Kidney (tissue), 22 donors: ENCODE measurements at places on chromosomes 7 and 10.
A peak's percentile ranks its signal among the peaks of the same experiment; 100 is the strongest.

GRCh38 chr7:158108646-158109293, 478.9 kb downstream of the PTPRN2 start:
- DNase-seq: no peak

- no peak for DNase-seq
These were observed 36.1 kb downstream of the SORBS1 start for GRCh38 chr10:95525033-95525418.

DNA sequence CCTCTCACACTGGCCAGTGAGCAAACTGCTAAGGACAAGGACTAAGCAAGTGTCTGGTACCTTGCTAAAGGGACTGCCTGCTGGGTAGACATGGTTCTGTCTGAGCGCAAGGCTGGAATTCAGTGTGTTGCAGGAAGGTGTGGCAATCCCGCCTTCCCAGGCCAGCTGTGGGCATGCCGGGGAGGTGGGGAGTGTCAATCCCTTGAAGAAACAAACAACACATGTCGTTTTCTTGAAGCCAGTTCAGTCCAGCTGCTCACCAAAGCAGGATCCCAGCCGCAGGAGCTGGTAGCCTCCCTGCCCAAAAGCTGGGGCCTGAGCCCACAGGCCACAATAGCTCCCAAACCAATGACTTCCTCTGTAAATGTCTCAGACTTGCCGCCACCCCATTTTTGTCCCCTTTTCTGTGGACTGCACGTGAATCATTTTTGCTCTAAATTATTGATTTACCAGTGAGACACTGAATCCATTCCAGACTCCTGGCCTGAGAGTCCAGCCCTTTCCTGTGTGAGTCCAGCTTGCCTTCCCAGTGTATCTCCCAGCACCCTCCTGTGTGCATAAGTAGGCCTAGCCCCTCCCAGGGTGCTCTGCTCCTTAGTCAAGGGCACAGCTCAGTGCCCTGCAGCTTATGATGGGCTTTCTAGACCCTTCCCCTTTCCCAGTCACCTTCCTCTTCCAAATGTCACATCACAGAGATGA, 166.8 kb downstream of the RGS10 start:
- peak; percentile 77 for DNase-seq

DNA sequence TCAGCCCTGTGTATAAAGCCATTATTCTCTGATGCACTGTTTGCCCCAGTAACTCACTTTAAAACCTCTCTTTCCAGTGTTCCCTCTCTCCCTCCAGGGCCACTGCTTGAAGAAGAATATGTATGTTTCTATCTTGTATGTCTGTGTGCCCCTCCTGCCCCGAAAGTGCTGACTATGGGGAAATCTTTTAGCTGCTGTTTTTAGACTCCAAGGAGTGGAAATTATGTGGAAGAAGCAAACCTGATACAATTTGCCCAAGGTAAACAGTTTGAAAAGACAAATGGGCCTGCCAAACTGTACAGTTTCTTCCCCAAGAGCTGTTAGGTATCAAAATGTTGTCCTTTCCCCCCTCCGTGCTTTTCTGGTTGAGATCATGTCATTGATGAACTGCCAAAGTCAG, 3.4 kb downstream of the ADRA2A start:
- no peak for DNase-seq

- no peak for DNase-seq
These were observed 316.6 kb downstream of the KCNMA1 start for GRCh38 chr10:77320971-77321471.

- no peak for DNase-seq
These were observed 313.1 kb downstream of the PLXNA4 start for GRCh38 chr7:132263151-132263550.

- no peak for DNase-seq
These were observed 10.1 kb downstream of the CNOT4 start for GRCh38 chr7:135499818-135500217.

DNA sequence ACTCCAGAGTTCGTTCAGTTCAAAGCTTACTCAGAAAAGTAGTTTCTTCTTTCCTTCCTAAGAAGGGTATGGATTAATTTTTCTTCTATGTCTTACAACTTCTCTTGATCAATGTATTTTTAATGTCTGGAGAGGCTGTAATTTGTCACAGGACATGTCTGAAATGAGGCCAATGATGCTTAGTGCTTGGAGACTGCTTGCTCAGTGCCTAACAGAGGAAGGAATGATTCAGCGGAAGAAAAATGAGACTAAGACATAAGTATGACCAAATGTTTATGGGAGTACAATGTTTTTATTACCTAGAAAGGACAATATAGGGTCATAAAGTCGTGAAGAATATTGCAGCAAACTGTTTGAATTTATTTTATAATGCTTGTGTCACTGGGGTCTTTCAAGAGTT, 43.3 kb downstream of the GPR37 start:
- DNase-seq: no peak

DNA sequence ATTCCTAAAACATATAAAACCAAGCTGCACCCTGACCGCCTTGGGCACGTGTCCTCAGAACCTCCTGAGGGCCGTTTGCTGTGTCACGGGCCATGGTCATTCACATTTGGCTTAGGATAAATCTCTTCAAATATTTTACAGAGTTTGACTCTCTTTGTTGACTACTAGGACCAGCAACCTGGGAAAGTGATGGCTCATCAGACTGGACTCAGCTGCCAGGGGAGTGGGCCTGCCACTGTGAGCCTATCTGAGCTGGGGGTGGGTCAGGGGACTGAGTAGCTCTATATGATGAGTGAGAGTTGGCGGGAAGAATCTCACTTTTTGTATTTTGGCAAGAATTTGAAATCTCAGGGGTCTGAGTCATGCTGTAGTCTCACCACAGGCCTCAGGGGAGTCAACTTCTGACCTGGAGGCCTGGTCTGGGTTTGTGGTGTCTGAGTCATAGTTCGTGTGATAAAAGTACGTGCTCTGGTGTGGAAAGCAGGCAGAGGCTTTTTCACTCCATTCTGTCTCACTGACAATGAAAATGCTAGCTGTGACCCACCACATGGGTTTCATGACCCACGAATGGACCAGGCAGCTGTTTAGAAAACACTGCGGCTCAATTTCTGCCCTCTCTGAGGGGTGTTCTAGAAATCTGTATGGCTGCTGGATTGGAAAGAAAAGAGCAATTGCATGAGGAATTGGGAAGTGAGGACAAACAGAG, 4.2 kb upstream of the UPP1 start:
- no peak for DNase-seq

DNA sequence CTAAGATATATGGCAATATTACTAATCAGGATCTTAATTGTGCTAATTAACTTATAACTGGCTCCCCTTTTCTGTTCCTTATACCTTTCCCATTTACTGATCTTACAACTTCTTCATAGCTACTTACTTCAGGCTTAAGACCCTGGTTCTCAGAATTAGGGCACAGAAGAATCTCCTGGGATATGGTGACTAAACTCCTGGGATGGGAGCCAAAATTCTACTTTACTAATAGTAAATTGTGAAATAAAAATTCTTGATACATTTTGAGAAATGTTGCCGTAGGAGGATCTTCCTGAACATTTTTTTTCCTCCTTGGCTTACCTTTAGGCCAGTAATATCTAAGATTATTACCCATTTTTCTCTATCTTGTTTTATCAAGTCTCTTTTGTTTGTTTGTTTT, 309.5 kb downstream of the ATRNL1 start:
- DNase-seq: no peak

- DNase-seq: peak; percentile 74
These were observed at the start of gene VWDE for GRCh38 chr7:12403287-12404181. TSS of gene VWDE (minus strand) at chr7:12403865. CDS start at chr7:12403716, 149 bp downstream.

GRCh38 chr7:17530741-17531421, 232.4 kb downstream of the AHR start:
- no peak for DNase-seq

- DNase-seq: no peak
These were observed 69.0 kb downstream of the CREB3L2 start for GRCh38 chr7:137932881-137933269.

- no peak for DNase-seq
These were observed at the start of gene AKR1C4 for GRCh38 chr10:5196702-5197113. TSS of gene AKR1C4 (plus strand) at chr10:5196837. CDS start at chr10:5196868, 31 bp downstream.

DNA sequence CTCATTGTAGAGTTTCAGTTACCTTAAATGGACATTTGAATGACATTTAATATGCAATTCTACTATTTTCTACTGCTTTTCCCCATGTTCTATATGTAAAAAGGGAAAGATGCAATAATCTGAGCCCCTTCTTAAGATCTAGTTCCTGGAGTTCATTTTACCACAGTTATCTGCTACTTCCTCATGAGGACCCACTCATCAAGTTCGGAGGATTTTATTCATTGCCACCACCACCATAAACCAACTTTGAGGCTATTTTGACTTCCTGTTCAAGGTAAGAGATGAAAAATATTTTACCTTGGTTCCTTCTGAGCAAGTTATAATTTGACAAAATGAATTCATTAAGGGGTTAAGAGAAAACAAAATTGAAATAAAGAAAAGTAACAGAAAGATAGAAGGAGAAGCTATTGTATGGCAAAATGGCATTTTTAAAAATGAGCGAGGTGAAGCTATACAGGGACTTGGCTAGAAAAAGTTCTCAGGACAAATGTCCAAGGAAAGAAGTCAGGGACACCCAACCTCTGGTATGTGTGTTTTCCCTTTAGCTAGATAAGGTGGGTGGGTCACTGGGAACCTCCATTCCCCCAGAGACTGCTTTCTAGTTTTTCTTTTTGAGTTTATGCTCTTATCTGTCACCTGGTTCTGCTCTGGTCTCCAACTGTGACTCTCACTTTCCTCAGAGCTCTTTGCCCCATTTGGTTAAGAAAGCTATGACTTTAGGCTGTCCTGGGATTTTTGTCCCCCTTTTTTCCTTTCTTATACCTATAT, 14.9 kb upstream of the FAM3C start:
- DNase-seq: no peak

DNA sequence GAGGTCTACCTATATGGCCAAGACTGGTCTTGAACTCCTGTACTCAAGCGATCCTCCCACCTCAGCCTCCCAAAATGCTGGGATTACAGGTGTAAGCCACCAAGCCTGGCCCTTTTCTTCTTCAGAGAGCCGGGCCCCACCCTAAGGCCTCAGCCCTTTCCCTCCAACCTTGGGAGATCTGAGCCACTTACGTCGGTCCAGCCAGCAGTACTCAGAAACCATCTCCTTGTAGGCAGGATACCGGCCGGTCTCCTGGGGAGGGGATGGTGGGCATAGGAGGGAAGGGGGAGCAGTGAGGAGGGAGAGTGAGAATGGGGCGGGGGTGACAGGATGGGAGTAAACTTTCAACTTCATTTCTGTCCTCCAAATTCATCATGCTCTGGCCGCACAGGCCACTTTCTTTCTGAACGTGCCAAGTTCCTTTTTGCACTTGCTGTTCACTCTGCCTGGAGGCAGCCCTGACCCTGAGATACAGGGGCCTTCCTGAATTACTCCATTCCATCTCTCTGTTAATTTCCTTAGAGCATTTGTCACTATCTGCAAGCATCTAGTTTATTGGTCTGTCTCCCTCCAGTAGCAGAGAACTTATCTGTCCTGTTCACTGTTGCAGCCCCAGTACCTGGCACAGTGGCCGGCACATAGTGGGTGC, 10.4 kb downstream of the PDZD7 start:
- no peak for DNase-seq

DNA sequence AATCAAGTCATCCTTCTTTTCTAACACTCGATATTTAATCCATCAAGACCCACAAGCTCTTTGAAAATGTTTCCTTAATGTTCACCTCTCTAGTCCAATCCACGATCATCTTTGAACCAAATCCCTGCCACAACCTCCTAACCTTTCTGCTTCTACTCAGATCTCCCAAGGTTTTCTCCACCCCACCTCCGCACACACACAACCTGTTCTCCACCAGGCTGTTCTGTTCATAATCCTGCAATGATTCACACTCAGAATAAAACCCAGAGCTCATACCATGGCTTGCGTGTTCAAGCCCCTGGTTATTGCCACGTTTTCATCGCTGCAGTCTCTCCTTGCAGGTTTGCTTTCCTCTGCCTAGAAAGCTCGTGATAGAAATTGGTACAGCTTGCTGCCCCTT, 53.8 kb upstream of the BAMBI start:
- no peak for DNase-seq

DNA sequence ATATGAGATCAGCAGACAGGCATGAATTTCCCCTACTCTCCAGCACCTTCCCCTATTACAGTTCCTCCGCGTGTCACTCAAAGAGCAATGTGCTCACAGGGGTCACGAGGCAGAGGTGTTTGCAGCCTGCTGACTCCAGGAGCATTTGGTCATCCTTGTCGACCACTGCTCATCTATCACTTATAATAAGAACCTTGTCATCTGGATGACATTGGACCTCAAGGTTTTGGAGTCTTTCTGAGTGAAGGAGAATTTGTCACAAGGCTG, 32.9 kb upstream of the PLPP4 start:
- no peak for DNase-seq

DNA sequence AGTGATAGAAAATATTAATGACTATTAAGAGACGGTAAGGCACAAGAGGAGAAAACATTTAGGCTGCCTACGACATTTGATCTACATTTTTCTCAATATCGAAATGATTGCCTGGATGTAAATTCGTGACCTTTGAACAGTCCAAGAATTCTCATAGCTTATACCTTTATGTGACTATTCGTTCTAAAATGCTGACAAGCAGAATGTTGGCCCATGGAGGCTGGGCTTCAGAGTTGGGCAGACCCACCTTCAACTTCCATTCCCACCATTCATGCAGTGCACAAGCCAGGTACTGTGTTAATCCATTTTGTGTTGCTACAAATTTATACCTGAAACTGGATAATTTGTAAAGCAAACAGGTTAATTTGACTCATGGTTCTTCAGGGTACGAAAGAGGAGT, 441.4 kb upstream of the COBL start:
- DNase-seq: no peak

DNA sequence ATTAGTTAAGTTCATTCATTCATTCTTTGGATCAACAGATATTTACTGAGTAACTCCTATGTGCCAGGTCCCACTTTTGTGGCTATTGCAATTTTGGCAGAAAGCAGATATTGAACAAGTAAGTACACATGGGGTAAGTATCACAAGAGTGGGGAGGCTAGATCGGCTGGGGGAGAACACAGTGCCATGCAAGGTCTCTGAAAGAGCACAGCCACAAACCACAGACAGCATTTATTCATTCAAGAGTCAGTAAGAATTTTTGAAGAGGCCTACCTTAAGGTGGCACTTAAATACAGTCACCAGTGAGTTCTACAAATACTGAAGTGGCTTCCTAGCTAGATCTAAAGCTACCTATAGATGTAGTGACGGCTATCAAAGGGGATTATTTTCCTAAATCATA, 304.2 kb downstream of the RNLS start:
- no peak for DNase-seq
